ENCODE measurements at places on chromosomes 2 and 18.

- no peak for DNase-seq
Observed at GRCh38 chr2:3656762-3657721, 958 bp upstream of the ALLC start.

GRCh38 chr2:96547203-96547641, 10.7 kb downstream of the ARID5A start:
- peak; percentile 46 for DNase-seq

- DNase-seq = peak; percentile 22
Observed at GRCh38 chr2:88059979-88060906, 4.7 kb upstream of the KRCC1 start.

DNA sequence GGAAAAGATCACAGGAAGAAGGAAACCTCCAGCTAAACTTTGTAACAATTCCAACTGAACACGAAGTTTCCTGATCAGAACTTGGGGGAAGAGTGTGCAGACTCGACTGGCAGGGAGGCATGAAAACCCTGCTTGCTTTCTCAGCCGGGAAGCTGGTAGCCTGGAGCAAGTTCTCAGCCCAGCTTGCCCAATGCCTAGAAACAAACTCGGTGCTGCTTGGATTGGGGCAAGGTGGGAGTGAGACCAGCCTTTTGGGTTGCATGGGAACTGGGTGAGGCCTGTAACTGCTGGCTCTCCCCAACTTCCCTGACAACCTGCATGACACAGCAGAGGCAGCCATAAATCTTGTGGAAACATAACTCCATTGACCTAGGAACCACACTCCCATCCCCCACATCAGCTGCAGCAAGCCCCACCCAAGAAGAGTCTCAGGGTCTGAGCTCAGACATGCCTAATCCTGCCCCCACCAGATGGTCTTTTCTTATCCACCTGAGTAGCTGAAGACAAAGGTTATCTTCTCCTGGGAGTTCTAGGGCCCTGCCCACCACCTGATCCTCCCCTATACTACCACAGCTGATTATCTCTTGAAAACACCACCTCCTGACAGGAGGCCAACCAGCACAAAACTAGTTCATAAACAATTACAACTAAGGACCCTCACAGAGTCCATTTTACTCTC, 1859.7 kb upstream of the CELF4 start:
- DNase-seq = no peak

DNA sequence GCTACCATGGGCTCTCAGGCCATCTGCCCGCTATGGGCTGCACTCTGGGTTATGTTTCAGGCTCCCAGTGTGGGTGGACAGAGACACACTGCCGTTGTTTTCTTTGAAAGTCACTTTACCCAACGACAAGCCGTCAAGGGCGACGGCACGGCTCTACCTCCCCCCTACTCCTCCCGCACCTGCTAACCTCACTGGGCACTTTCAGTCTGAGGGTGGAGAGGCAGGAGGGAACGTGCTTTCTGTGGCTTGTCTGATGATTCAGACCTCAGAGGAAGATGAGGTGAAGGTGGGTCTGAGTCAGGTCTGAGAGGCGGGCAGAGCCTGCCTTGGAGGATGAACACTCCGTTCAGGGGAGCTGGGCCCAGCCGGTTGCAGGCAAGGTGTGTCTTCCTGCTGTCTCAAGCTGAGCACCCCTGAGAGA, 147.6 kb upstream of the HDAC4 start:
- no peak for DNase-seq

- no peak for DNase-seq
Observed at GRCh38 chr2:118112771-118113334, 24.6 kb downstream of the INSIG2 start.

DNA sequence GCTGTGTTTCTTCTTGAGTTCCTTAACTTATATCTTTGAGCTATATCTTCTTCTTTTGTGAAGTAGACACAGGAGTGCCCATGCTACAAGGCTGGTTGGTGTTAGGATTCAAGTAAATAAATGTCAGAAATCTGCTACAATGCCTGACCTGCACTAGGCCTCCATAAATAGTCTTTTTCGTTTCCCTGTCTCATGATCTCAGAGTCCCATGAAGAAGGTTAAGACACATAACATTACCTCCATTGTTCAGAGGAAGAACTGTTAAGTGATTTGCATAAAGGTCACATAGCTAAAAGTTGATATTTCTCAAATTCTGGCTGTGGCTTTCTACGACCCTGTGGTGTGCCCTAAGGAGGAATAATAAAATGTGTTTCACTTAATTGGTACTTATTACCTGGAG, 228.4 kb downstream of the KCNS3 start:
- no peak for DNase-seq

All from WTC11 (cell line).